ENCODE measurements at places on chromosomes 2 and 18.

GRCh38 chr2:102337481-102338386 lies 17.9 kb upstream of the IL18R1 start:
- DNase-seq, result no peak

GRCh38 chr18:7601246-7601615 lies 34.1 kb downstream of the PTPRM start:
- DNase-seq, result no peak

GRCh38 chr2:175964195-175964594 lies 37.9 kb downstream of the LNPK start:
- no peak for DNase-seq

GRCh38 chr2:16687222-16687621 lies 21.6 kb upstream of the CYRIA start:
- no peak for DNase-seq

- no peak for DNase-seq
These were observed 172.7 kb upstream of the SMAD7 start for GRCh38 chr18:49123431-49123830.

GRCh38 chr2:58769111-58769863 lies 528.2 kb upstream of the FANCL start:
- no peak for DNase-seq

DNA sequence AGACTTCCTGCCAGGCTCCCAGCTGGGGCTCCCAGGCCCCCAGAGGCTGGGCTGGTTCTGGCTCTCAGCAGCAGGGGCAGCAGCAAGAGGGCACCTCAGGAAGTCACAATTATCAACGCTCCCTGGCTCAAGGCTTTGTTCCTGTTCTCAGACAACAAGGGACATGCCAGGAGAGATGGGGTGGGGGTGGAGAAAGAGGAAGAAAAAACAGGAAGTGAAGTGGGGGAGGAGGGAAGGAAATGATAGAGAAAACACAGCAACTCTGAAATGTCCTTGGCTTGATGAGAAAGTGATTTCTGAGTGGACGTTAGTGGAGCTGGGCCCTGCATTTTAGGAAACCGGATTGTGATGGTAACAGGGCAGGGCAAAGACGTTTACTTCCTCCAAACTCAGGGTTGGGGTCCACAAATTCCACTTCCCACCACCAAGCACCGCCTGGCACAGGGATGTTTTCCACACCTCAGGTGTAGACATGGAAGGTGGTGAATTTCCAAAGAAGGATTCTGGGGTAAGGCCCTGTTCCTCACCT lies 40.4 kb downstream of the CYRIA start:
- no peak for DNase-seq

GRCh38 chr2:241855245-241855887 lies 3.3 kb downstream of the PDCD1 start:
- no peak for DNase-seq

DNA sequence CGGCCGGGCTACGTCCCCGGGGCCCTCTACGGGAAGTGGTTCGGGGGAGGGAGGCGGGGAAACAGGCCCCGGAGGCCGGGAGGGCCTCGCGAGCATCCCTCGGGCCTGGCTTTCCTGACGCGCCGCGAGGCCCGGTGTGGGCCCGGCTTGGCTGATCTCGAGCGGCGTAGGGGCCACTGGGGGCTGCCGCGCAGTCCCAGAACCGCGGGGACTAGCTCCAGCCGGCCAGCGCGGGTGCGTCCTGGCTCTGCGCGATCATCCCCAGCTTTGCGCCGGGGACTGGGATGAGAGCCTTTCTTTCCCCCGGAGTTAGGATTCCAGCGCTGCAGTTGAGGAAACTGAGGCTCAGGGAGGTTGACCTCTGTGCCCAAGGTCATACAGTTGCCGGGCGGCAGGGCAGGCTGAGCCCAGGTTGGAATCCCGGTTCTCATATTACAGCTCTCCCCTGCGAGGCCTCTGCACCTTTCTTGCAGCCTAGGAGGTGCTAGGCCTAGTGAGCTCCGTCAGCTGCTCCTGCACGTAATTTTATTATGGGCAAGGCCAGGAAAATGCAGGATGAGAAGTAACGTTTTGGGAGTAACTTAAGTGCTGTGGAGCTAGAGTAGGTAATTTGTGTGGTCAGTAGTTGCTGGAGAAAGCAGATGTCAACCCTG lies 501 bp downstream of the LPIN1 start:
- DNase-seq, result peak; percentile 30

DNA sequence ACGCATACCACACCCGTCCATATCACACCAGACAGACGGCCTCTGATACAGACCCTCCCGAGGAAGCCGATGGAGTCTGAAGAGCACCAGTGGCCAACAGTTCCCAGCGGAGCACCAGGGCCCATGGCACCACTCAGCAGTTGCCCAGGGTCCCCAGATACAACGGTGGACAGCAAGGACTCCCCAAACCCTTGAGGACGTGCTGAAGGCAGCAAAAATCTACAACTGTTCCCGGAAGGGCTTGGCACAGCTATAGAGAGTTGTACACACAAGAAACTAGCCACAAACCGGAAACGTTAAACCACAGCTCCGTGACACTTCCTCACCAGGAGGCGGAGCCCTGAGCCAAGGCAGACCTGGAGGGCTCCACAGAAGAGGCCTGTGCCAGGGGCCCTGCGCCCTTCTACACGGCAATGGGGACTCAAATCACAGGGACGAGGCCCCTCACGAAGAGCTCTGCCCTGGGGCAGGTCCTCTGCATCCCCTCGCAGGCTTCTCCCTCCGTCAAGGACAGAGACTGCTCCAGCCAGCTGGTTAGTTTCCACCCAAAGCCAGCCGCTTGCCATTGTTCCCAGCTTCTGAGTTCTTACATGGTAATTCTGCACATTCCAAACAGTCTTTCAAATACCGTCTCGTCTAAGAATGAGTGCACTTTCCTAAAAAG lies 133.4 kb downstream of the HDAC4 start:
- peak; percentile 31 for DNase-seq

Measured in NCI-H2107 (cell line).